ENCODE measurements at places on chromosomes 6 and 20.

GRCh38 chr6:157164972-157165371 lies 158.3 kb downstream of the TMEM242 start:
- DNase-seq = no peak

DNA sequence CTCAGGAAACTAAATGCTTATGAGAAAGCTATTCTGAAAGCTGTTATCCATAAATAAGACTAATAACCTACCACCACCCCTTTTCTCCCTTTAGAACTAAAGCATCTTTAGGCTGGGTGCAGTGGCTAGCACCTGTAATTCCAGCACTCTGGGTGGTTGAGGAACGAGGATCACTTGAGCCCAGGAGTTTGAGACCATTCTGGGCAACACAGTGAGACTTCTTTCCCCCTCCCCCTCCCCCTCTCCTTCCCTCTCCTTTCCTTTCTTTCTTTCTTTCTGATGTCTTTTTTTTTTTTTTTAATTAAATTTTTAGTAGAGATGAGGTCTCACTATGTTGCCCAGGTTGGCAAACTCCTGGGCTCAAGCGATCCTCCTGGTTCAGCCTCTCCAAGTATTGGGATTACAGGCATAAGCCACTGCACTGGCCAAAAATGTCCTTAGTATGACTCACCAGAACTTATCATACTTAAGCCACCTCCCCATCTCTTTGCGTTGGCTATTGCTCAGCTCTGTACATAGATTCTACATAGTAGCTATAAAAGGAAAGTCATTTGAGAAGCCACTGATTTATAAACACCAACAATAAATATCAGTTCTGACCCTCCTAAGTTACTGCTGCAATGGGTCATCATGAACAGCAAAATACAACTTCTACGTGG lies 54.8 kb upstream of the SPDEF start:
- peak; percentile 39 for DNase-seq

GRCh38 chr6:119922814-119923213 lies 573.3 kb upstream of the MAN1A1 start:
- no peak for DNase-seq

DNA sequence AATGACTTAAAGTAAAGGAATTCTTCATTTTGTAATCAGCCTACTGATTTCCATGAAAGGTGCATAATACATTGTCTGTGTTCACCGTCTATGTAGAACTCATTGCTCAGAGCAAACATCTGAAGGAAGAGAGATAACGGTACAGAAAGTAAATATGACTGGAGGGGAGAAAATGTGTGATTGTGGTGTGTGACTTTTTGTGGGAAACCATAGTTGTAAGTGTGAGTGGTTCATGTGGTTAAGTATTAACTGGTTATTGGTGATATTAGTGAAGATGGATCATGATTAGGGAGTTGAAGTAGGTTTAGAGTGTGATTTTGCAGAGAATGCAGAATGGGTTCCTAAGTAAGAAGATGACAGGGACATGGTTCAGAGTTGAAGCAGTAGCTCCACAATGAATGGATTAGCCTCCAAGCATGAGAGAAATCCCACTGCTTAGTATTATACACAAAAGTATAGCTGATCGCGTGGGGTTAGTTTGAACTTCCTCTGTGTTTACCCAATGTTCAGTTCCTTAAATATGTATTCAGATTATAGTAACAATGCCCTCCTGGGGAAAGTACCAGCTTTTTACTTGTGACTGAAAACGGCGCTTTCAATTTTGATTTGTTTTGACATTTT lies 368.9 kb downstream of the UTRN start:
- DNase-seq = no peak

GRCh38 chr6:89944826-89945407 lies 50.6 kb downstream of the GJA10 start:
- no peak for DNase-seq

GRCh38 chr6:25229671-25230321 lies 49.4 kb upstream of the CARMIL1 start:
- DNase-seq = peak; percentile 68

GRCh38 chr6:35663447-35664235 lies 25.1 kb downstream of the FKBP5 start:
- DNase-seq = no peak

- no peak for DNase-seq
These were observed 8.8 kb upstream of the VSX1 start for GRCh38 chr20:25090492-25091429.

- no peak for DNase-seq
These were observed 60.4 kb downstream of the DOK5 start for GRCh38 chr20:54535746-54536145.

Measured in SJSA1 (cell line).